Fibroblast of skin of right quadriceps (primary cell): ENCODE measurements at places on chromosomes 11 and 22.

GRCh38 chr22:41902932-41903421, 11.9 kb downstream of the SHISA8 start:
- DNase-seq, result no peak

DNA sequence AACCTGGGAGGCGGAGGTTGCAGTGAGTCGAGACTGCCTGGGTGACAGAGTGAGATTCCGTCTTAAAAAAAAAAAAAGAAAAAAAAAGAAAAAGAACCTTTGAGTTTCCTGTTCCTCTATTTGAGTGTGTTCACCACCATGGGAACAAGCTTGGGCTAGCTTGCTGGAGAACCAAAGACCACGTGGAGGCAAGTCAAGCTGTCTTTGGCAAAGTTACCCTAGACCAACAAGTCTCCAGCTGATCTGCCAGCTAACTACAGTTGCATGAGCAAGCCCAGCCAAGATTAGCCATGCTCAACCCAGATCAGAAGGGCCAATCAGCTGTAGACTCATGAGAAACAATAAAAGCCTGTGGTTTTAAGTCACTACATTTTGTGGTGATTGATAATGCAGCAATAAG, 29.7 kb downstream of the SLN start:
- no peak for DNase-seq

- peak; percentile 54 for DNase-seq
Measured at GRCh38 chr11:131688048-131688693, 317.8 kb downstream of the NTM start.

DNA sequence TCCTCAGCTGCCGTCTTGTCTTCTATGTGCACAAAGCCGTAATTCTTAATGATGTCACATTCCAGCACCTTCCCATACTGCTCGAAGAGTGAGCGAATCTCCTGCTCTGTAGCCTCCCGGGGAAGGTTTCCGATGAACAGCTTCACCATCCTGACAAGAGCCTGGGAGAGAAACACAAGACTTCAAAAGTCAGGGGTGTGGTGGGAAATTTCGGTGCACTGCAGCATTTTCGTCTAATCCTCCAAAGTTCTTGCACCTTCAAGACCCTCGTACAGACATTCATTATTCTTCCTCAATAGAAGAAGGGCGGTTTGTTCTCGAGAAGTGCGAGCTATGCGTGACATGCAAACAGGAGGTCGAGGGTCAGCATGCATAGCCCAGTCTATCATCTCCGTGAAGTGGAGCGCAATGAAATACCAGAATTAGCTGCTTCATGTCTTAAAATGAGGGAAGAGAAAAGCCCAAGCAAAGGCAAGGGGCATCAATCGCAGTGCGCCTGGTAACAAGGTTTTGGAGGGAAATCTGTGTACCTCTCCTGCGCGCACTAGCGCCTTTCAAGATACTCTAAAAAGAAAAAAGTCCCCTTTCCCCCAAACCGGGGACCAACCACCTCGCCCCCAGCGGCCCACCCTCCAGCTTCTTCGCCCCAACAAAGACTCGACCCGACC, 622 bp downstream of the RBM4B start:
- no peak for DNase-seq

DNA sequence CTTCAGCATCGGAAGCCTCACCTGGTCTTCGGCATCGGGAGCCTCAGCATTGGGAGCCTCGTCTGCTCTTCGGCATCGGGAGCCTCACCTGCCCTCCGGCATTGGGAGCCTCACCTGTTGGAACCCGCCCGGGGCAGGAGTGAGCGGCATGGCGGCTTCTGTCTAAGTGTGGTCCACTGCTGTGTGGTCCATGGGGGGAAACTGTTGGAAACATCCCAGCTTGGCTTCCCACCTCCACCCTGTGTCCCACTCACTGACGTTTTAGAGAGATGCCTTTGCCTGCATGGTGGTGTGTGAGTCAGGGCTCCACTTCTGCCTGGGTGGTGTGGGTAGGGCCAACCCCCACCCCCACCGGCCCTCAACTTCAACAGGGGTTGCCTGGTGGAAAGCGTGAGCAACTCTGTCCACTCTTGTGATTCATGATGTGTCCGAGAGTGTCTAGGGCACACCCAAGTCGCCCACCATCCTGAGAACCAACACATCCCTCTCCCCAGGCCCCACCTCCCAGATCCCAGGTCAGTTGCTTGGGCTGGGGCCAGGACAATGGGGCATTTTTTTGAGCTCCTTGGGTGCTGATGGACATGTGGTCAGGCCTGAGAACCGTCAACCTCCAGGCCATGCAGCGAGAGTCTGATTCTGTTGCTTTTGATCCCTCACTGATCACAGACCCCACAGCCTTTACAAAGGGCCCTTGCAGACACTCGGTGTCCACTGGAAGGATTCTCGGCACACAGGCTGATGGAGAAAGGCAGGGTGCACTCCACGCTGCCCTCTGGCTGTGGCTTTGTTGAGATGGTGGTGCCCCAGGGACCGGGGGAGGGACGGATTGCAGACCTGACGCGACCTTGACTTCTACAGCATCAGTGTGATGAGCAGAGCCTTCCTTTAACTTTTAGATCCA, 406.7 kb downstream of the TBC1D22A start:
- DNase-seq, result no peak

DNA sequence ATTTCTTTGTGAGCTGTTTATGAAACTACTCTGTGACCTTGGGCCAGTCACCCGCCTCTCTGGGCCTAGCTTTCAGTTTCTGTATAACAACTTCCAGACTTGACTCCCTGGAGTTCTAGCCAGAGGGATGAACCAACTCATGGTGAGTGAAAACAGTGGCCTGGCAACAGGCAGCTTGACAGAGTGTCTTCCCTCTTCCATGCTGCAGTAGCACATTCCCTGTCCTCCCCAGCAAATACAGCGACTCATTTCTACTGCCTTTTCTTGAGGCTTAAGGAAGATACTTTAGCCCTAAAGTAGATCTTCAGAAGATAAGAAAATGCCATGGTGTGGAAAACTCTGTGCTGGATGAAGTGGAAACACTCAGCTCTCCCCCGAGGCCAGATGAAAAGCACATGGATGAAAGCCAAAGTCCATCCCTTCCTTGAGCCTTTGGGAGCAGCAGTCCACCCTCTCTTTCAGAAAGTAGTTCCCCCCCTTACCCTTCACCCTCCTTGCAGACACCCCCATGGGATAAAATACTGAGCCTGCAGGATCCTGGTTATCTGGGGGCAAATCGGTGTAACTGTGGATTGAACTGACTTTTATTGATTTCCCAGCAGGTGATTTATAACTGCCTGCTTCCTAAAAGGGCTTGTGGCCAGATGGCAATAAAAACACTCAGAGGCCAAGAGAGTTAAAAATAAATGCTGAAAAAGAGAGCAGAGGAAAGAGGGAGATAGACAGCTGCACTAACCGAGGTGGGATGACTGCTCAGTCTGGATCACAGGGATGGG, 24.1 kb downstream of the IRAG1 start:
- DNase-seq, result peak; percentile 73
